Gastroesophageal sphincter (tissue), 4 donors: ENCODE measurements at places on chromosomes 3 and 15. TPM values are rescaled to one million over a fixed set of nuclear protein-coding genes. Genes with fewer than 3 reads are reported as not detected.

GRCh38 chr3:178202194-178202593 lies 334.0 kb upstream of the KCNMB2 start:
- no peak for ATAC-seq

DNA sequence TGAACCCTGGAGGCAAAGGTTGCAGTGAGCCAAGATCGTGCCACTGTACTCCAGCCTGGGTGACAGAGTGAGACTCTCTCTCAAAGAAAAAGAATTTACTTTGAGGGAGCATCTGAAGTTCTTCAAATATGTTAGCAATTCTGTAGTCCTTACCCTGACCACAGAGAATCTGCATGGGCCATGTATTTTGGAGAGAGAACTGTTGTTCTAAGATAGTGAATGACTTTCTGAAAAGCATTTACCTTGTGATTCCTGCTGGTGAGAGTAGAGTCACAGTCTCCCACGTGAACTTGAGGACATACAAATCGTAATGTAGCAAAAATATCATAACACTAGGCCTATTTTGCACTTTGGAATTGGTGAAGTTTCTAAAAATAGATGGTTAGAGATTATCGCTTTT lies 3.9 kb downstream of the BRK1 start:
- ATAC-seq: no peak

DNA sequence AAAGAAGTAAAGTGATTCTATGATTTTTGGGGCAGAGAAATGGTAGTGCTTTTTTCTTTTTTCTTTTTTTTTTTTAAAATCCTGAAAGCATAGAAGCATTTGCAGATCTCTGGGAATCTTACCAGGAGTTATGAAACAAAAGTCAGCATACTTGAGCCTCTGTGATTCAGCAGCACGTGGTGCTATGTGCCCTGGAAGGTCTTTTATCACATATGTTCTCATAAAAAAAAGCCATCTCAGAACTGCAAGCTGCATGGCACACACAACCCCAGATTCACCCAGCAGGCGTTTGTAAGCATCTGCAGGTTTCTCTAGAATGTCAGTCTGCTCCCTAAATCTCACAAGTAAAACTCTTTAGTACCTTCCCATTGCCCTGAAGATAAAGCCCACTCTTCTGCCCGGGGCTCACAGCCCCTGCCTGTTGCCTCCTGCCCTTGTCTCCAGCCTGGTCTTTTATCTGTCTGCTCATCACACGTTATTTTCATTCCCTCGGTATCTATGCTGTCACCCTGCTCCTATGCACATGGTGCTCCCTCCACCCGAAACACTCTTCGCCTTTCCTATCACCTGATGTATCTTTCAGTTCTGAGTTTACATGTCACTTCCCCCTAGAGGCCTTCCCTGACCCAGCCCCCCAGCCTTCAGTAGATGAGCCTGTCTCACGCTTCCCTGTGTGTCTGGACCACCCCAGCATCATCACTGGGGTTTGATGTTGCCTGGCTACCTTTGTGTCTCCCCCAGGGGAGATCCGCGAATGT lies 72.4 kb downstream of the CHDH start:
- ATAC-seq: peak; percentile 67

DNA sequence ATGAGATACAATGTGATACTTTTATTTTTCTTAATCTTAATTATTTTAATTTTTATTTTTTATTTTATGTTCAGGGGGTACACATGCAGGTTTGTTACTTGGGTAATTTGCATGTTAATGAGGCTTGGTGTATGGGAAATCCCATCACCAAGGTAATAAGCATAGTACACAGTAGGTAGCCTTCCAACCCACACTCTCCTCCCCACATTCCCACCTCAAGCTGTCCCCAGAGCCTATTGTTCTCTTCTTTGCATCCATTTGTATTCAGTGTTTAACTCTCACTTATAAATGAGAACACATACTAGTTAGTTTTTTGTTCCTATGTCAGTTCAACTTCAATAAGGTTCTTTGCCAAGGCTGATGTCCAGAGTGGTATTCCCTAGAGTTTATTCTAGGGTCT lies 1375.4 kb downstream of the NSUN3 start:
- ATAC-seq: no peak

DNA sequence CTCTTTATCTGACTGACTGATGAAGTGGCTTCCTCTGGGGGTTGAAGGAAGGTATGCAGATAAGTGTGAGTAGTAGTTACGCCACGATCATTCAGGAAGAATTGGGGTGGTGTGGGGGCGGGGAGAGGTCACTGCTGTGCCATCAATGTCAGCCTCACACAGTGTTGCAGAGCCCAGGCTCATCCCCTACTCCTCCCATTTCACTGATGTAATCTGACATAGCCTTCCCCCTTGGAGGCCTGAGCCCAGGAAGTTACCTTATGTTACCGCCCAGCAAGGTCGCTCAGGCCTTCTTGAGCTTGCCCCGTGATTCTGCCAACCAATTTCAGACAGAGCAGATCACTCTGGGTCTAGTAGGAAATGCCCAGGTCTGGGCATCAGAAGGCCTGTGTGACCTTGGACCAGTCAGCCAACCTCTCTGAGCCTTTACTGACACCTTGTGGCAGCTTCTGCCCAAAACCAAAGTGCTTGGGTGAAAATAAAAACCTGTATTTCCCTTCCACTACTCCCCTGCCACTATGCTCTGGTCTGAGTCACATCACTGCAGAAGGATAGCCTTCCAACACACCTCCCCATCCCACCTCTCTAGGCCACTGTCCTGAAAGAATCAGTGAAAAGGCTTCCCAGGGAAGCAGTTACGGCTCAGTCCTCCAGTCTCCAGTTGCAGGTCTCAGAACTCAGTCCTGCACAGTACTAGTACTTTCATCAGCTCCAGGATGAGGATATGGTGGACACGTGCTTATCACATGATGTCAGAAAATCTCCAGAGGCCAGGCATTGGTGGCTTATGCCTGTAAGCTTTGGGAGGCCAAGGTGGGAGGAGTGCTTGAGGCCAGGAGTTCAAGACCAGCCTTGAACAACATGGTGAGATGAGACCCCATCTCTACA lies 28.1 kb upstream of the INSYN1 start:
- no peak for ATAC-seq

DNA sequence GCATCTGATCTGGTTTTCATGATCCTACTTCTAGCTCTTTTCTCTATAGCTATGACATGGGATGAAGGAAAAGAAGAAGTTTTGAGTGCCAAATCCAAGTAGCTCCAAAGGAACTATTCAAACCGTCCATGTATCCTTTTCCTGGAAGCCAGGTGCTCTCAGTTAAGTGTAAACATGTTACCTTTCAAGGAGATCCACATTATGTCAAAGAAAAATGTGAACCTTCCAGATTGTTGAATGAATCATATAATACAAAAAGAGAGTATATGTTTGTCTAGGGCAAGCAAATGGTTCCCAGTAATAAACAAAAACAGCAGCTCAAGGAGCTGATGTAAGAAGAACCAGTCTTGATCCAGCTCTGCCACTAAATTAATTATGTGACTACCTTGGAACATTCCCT lies 534.9 kb downstream of the MAGI1 start:
- no peak for ATAC-seq

- peak; percentile 60 for ATAC-seq
Measured at GRCh38 chr3:177816667-177817208, 619.5 kb upstream of the TBL1XR1 start.

GRCh38 chr3:144394032-144394431 lies 422.4 kb downstream of the DIPK2A start:
- ATAC-seq: no peak

DNA sequence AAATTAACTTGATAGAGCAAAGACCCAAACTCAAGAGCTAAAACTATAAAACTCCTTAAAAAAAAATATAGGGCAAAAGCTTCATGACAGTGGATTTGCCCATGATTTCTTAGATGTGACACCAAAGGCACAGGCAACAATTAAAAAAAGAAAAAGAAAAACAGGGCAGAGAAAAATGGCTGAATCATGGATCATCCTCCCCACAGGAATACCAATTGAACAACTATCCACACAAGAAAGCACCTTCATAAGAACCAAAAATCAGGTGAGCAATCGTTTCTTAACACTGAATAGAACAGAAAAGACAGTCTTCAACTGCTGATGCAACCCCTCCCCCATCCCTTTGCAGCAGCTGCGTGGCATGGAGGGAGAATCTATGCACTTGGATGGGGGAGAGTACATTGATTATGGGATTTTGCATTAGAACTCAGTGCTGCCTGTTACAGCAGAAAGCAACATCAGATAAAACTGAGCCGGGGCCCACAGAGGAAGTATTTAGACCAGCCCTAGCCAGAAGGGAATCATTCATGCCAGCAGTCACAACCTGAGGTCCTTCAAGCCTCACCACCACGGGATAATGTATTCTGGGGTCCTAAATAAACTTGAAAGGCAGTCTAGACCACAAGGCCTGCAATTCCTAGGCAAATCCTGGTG lies 15.7 kb downstream of the C3orf33 start:
- ATAC-seq: no peak

GRCh38 chr15:101065570-101066221 lies 146.5 kb downstream of the LRRK1 start:
- no peak for ATAC-seq

DNA sequence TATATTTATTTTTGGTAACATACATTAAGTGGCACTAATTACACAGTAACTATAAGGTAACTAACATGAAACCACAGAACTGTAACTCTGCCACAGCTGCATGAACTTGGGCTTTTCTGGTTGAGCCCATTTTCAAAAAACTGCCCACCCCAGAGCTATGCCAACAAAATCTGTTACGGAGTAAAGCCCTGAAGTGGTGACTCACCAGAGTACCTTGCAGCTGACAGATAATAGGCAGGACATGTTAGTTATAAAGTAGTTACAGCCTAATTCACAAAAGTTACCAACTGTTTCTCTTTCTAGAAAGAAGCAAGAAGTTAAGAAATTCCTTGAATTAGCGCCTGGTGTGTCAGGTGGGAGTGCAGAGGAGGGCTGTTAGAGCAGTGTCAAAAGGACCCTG lies 1.5 kb upstream of the GPX1 start:
- no peak for ATAC-seq

DNA sequence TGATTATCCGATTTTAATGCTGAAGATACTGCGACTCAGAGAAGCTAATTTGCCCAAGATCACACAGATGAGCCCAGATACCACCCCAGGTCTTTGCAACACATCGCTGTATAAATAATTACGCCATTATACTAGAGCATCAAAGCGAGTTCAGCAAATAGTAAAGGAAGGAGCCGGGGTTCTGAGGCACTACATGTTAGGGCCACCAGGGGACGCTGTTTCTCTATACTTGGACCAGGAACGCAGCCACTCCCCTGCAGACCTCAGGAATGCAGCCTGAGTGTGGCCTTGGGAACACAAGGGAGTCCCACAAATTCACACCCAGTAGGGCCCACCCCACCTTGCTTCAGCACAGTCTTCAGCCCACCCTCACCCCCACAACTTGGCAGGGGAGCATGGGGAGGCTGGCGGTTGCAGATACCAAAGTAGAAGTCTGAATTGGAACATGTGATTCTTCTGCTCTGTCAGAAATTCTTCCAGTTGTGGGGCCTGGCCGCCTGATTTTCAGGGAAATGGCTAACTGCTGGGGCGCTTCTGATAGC lies 57.8 kb upstream of the RYK start:
- peak; percentile 79 for ATAC-seq

GRCh38 chr3:13474776-13475303 lies 5.3 kb upstream of the HDAC11 start:
- ATAC-seq: no peak

GRCh38 chr3:66723231-66723630 lies 222.4 kb upstream of the LRIG1 start:
- ATAC-seq: no peak

- ATAC-seq: no peak
Measured at GRCh38 chr3:146090521-146090920, 70.5 kb downstream of the PLOD2 start.

DNA sequence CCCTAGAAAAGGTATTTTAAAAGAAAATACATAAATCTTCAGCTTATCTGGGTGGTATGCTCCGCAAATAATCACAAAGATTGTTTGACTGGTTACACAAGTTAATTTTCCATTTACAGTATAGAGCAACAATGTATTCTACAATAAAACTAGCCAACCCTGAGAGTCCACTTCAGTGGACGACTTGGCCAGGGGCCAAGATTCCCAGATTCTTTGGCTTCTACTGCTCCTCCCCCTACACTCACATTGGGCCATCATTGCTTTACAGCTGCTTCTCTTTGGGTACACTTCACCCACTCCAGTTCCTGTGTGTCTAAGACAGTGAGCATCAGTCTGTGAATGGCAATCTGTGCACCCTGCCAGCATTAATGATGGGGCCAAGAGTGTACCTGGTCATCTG lies 17.2 kb upstream of the PRICKLE2 start:
- no peak for ATAC-seq

GRCh38 chr3:32104492-32104891 lies 1.9 kb upstream of the GPD1L start:
- no peak for ATAC-seq

GRCh38 chr15:63999177-63999576 lies 47.1 kb downstream of the DAPK2 start:
- ATAC-seq: peak; percentile 45

- no peak for ATAC-seq
Measured at GRCh38 chr3:46021516-46021915, 5.8 kb downstream of the XCR1 start.

DNA sequence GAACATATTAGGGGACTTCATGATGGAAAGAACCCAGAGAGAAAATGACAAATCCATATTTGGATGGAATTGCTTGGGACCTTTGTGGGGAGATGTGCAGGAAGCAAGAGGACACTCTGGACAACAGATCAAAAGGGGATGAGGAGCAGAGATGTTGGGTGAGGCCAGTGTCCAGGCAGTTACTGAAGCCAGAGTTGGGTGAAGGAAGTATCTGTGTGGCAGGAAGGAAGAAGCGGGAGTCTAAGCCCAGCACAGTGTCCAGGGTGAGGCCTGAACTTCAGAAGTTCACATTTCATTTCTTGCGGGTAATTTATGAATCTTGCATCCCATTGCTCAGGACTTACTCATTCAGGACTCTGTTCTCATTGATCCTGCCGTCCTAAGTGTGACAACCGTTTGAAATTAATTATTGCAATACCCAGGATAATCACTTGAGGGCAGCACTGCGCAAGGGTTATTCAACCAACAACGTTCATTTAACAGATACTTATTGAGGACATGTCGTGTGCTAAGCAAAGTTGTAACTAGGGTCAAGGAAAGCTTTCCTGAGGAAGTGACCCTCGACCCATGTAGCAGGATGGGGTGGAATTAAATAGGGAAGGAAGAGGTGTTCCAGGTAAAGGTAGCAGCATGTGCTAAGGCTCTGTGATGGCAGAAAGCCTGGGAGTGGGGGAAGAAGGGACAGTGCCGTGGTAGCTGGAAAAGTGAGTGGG lies 61.3 kb upstream of the CMTM8 start:
- ATAC-seq: no peak

Gene GOLGA6B
- total RNA-seq: not detected

Gene CIP2A
- 2.1 TPM for total RNA-seq

Gene ATP1B3
- 94.5 TPM for total RNA-seq

Gene GOLGA8R
- 3.3 TPM for total RNA-seq

Gene ADGRG7
- total RNA-seq: not detected

Gene SOX14
- total RNA-seq: not detected
